ENCODE measurements at places on chromosomes 2 and 18.

DNA sequence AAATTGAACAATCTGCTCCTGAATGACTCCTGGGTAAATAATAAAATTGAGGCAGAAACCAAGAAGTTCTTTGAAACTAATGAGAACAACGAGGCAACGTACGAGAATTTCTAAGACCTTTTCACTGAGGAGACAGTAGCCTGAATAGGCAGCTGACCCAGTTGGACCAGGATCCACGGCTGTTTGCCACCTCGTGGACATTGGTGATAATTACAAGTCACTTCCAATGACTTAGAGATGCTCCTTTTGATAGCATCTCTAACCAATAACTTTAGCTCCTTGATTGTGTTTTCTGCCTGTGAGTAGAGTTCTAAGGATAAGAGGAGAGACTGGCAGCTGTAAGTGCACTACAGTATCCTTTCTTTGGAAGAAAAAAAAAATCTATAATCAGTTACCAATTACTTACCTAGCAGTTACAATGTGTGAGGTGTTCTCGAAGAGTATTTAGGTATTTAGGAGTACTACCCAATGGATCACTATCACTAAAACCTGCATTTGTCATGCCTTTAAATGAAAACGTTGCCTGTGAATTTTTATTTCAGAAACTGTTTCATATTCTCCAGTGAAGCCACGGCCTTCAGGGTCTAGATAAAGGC is 31.3 kb upstream of the CNTNAP5 start:
- DNase-seq, result peak; percentile 24

DNA sequence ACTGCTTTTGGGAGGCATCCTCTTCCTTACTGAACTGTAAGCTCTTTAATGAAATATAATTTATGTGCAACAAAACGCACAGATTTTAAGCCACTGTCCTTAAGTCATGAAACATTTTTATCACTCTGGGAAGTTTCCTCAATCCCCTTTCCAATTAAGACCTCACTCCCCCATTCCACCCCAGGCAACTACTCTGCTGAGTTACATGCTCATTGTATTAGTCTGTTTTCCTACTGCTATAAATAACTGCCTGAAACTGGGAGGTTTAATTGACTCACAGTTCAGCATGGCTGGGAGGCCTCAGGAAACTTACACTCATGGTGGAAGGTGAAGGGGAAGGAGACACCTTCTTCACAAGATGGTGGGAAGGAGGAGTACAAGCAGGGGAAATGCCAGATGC is 46.5 kb upstream of the KCNE4 start:
- DNase-seq, result no peak

DNA sequence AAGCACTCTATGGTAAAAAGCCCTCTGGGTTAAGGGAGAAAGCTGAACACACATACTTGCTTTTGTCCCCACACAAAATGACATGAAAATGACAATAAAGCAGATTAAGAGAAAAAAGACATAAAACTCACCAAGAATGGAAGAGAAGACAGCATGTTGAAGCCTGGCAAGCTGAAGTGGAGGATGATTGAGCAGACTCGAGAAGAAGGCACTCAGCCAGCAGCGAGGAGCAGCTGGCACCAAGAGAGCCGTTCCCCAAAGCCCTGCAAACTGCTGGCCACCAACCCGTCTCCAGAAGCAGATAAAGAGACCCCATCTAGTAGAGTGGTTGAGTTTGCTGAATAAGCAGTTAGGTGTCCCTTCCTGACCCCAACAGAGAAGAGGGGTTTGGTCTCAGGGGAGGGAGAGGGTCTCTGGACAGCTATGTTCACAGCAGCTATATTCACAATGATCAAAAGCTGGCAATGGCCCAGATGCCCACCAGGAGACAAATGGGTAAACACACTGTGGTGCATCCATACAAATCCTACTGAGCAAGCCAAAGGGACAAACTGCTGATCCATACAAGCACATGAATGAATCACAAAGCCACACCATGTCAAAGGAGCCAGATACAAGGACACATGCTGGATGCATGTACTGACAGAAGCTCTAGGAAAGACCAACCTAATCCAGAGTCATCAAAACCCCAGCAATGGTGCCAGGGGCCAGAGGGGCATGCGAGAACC is 36.9 kb downstream of the FAM168B start:
- peak; percentile 39 for DNase-seq

DNA sequence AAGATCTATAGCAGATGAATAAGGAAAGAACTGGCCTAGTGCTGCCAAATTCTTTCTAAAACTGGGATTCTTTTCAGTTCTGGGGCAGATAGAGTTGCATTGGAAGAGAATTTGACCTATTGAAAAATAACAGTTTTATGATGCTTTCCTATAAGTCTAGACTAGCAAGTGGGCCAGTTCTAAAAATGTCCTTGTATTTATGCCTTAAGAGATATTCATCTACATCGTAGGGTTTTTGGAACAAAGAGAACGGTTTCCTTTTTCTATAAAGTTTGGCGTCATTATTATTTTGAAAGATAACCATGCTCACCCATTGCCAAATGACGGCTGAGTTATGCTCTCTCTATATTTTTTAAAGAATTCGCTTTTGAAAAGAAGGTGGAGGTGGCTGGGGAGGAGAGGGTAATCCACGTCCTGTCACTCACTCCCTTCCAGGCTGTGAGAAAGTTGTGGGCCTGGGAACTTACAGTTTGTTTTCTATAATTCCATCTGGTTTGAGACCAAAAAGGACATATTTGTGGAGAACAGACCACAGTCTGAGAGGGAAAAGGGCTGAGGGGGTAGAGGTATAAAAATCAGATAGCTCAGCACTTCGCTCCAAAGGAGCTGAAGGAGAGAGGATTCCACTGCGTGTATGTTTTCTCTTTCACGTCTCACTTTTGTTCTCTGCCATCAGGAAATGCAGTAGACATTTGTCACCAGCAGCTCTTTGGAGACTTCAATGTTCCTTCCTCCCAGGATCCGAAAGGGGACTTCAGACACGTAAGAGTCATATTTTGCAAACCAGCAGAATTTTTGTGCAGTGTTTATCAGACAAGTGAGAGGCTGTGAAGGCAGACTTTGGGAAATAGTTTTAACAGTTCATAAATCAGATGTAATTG is 281.9 kb upstream of the FN1 start:
- peak; percentile 53 for DNase-seq

GRCh38 chr2:150733051-150733618 is 245.7 kb upstream of the RND3 start:
- no peak for DNase-seq

DNA sequence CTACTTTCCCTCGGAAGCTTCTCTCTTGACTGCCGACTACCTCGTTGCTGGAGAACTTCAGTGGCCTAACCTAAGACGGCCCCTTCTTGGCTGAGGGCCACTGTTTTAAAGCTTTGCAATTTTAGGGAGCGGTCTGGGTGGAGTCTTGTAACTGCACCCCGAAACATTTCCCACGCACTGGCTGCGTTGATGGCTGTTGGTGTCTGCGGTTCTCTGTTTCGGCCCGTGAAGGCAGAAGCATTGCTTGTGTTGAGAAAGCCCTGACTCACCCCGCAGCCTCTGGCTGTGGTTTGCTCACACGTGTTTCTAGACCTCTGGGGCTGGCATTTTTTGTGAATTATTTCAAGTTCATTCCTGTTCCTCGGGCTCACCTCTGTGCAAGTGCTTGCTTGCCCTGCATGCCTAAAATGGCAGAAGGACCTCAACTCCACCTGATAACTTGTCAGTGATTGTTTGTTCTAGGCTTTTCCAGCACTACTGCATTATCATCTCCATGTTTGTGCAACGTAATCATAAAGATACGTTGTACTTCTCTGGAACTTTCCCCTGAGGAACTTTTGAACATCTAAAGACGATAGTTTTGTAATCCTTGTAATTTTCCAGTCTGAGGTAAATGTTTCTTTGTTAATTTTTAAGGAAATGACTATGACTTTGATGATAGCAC is 94.2 kb upstream of the DLX2 start:
- DNase-seq, result peak; percentile 72

DNA sequence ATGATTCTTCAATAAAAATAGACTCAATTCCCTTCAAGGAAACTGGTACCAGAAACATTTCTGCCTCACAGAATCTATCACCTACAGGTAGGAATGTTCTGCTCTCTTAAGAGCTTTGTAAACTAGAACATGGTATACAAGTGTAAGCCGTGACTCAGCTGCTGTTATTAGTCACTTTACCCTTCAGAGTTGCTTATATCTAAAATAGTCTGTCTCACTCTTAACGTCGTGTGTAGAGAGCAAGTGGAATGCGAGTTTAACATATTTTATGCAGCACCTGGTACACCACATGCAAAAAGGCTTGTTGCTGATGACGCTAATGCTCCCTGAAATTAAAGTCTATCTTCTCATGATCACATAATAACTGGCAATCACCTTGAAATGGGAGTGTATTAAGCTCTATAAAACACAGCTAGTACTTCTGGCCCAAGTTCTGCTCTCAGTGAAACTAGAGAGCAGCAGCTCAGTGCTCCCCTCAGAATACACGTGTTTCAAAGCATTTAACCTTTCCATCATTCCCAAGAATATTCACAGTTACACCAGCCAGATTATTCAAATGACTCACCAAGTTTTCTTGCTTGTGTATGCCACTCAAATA is 420.0 kb downstream of the ZEB2 start:
- DNase-seq, result peak; percentile 87

Measured in fibroblast of mammary gland (primary cell).